ENCODE measurements at places on chromosomes 12 and 14. TPM values are rescaled to one million over a fixed set of nuclear protein-coding genes. Genes with fewer than 3 reads are reported as not detected.

- no peaks in the 10 kb centered on the region for H3K36me3 ChIP-seq
- H3K27me3 ChIP-seq: no peaks in the 10 kb centered on the region
- H3K27ac ChIP-seq: peak within 1 kb of the TSS; percentile 76
- no peak for DNase-seq
- peak within 1 kb of the TSS; percentile 82 for H3K4me3 ChIP-seq
These were observed at the start of gene TRHDE for GRCh38 chr12:72272091-72272661. TRHDE (plus strand) TSS chr12:72272370; CDS start chr12:72272644, 274 bp downstream.

GRCh38 chr12:116274551-116275375 lies 2.7 kb downstream of the MED13L start:
- H3K4me3 ChIP-seq: peak overlapping the region; percentile 95
- H3K27ac ChIP-seq: no peak overlapping the region
- no peaks in the 10 kb centered on the region for H3K36me3 ChIP-seq
- peaks cover 27% of the 10 kb centered on the region for H3K4me1 ChIP-seq
- DNase-seq: no peak
- no peaks in the 10 kb centered on the region for H3K27me3 ChIP-seq

GRCh38 chr12:69070319-69071090 lies 137.5 kb upstream of the CPM start:
- H3K27me3 ChIP-seq: no peaks in the 10 kb centered on the region
- DNase-seq: no peak

GRCh38 chr12:28231248-28231647 lies 41.0 kb downstream of the CCDC91 start:
- H3K4me3 ChIP-seq: no peak overlapping the region
- no peak for DNase-seq
- no peaks in the 10 kb centered on the region for H3K27me3 ChIP-seq
- H3K27ac ChIP-seq: no peak overlapping the region

GRCh38 chr12:102484017-102484416 lies 3.7 kb upstream of the IGF1 start:
- no peaks in the 10 kb centered on the region for H3K36me3 ChIP-seq
- H3K27me3 ChIP-seq: no peaks in the 10 kb centered on the region
- H3K4me1 ChIP-seq: peaks cover 11% of the 10 kb centered on the region
- no peak overlapping the region for H3K27ac ChIP-seq
- H3K4me3 ChIP-seq: peak overlapping the region; percentile 65

DNA sequence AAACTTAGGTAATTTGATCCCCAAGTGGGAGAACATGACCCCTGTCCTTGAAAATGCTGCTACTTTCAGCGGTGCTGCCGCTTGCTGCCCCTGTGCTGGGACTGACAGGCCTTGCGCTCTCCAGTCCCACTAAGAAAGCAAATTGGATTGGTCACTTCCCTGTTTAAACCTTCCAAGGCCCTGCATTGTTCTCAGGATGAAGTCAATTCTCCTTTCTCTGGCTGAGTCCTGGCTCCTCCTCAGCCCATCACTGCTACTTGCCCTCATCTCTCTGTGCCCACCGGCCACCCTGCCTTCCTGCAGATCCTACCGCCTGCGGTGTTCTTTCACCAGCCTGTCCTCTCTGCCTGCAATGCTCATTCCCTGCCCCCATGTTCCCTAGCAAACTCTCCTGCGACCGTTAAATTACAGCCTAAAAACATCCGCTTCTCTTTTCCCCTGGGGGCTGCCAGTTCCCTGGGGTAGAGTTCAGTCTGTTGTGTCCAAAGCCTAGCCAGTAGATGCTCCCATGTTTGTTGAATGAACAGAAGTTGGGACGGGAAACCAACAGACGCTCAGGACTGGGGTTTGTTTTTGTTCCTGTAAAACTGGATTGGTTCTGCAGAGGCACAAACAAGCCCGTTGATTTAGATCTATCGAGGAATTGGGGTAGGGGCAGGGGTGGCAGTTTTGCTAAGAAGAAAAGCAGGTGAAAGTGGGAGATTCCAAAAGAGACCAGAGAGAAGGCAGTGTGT lies 127.3 kb upstream of the HIF1A start:
- DNase-seq: no peak
- no peaks in the 10 kb centered on the region for H3K27me3 ChIP-seq
- H3K27ac ChIP-seq: peak overlapping the region; percentile 16
- no peaks in the 10 kb centered on the region for H3K36me3 ChIP-seq
- peak overlapping the region; percentile 67 for H3K4me3 ChIP-seq

- no peak for DNase-seq
- no peaks in the 10 kb centered on the region for H3K27me3 ChIP-seq
- no peaks in the 10 kb centered on the region for H3K4me1 ChIP-seq
- no peaks in the 10 kb centered on the region for H3K36me3 ChIP-seq
- no peak overlapping the region for H3K4me3 ChIP-seq
These were observed 1320.9 kb upstream of the FLRT2 start for GRCh38 chr14:84209031-84209430.

The CPNE6 gene
- 2.4 TPM for total RNA-seq

All from thoracic aorta (tissue), 2 donors.